ENCODE measurements at places on chromosomes 6 and 20.

DNA sequence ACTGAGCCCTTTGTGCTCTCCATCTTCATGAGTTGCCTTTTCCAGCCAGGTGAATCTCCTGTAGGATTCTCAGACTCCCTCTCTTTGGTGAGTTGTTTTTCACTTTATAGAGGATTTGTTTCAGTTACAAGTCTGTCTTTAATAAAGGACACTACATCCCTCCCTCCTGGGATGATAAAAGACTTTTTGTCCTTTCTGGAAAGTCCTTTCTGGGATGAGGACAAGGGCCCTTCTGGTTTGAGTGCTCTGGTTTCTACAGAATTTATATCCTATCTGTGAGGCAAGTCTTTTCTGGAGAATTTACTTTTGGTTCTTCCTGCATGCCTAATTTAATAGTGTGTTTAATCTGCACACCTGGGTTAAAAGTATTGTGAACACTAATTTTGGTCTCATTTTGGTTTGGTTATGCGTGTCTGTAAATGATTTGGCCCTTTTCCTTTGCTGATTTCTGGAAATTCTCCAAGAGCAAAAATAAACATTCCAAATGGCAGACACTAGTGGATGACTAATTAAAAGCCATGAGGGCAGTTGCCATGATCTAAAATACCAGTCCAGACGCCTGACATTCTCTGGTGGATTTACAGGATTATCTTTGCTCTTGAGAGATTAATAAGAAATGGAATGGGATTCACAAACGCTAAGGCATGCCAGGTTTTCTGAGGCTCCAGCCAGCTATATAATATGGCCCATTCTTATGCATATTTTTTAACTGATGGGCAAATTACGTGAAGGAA, 44.8 kb downstream of the TCP11 start:
- no peak for DNase-seq

- DNase-seq, result no peak
Observed at GRCh38 chr20:61433176-61433575, 181.1 kb downstream of the CDH4 start.

DNA sequence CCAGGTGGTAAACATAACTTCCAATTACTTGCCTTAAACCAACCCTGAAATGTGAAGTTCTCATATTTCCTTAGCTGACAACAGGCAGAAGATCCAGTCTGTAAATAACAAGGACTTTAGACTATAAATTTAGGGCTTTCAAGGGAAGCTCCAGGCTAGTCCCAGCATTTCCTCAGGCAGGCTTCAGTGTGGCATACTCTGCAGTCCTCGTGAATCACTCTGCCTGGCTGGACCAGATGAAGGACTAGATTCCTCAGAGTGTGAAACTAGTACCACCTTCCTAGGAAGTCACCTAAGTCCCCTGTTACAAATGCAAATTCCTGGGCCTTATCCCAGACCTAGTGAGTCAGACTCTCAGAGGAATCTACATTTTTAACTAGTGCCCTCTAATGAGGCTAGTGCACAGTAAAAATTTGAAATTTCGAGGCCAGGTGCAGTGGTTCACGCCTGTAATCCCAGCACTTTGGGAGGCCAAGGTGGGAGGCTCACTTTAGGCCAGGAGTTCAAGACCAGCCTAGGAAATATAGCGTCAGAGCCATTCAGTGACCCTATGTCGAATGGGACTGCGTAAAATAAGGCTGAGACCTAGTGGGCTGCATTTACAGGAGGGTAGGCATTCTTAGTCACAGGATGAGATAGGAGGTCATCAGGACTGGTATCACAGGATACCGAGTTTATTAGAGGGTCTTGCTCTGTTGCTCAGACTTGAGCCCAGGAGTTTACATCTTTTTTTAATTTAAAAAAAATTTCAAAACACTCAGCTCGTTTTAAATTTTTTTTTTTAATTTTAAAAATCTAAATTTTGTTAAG, 279.6 kb upstream of the JARID2 start:
- DNase-seq, result no peak

DNA sequence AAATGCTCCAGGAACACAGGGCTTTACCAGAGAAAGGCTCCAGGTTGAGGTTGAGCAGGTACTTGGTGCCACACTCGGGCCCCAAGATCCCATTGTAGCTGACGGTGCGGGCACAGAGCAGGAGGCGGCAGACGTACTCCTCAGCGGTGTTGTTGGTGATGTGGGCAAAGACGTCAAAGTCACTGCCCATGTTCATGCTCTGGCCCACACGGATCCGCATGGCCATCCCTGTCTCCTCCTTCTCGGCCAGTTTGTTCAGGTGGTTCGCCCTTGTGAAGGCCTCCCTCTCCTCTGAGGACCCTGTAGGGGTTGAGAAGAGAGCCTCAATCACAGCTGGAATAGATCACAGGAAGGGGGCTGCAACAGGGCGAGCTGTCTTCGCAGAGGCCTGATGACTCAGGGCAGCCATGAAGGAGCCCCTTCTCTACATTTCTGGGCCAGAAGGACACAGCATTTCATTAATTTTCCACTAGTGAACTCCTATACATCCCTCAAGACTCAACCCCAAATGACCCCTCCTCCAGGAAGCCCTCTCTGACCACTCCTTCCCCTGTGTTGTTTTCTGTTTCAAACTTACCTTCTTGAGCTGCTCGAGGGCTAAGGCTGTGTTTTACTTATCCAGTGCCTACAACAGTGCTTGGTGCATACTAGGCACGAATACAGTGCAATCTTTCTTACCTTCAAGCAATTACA, 26.8 kb downstream of the TGM2 start:
- DNase-seq, result no peak

DNA sequence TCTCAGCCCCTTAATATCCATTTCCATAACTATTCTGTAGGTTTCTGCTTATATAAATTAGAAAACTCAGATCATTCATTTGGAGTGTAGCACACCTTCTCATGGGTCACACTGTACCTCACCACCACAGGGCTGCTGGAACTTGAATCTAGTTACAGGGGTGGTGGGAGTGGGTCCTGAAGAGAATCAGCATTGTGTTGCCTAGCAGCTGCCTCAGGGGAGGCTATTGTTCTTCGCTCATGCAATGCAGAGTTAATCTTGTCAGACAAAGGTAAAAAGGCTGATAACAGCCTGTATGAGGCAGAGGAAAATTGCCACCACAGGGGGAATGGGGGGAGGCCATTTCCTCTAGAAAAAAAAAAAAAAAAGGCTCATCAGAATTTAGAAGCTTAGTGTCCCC, 496.0 kb upstream of the ADGRB3 start:
- no peak for DNase-seq

- no peak for DNase-seq
Observed at GRCh38 chr6:143149771-143150170, 89.1 kb downstream of the AIG1 start.

DNA sequence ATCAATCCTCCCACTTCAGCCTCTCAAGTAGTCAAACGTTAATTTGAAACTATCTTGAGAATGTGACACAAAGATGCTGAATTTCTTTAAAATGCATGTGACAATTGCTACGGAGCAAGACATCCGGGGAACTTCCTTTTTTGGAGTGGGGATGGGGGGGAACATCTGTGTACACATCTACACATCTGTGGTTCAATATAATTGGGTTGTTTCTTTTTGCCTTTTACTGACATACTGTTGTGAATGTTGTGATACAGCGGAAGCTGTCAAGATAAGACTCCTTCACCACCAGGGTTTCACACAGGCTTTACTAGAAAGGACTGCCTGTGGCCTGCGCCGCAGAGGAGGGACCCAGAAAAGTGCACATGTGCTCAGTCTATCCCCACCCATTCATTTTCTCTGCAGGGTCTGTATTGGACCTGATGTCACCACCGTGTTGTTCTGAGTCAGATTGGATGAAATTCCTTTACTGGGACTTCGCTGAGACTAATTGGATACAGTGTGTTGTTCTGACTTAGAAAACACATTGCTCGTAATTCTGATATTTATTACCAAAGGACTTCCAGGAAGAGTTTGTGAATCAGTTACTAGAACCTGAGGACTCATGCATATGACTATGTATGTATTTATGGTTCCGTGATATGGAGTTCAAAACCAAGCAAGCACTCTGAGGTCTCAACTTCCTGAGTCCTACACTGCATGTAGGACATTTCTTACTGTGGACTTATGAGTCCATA, 98.7 kb upstream of the SGK1 start:
- DNase-seq, result no peak

GRCh38 chr20:18718129-18718528, 95.5 kb upstream of the SCP2D1 start:
- DNase-seq, result no peak

DNA sequence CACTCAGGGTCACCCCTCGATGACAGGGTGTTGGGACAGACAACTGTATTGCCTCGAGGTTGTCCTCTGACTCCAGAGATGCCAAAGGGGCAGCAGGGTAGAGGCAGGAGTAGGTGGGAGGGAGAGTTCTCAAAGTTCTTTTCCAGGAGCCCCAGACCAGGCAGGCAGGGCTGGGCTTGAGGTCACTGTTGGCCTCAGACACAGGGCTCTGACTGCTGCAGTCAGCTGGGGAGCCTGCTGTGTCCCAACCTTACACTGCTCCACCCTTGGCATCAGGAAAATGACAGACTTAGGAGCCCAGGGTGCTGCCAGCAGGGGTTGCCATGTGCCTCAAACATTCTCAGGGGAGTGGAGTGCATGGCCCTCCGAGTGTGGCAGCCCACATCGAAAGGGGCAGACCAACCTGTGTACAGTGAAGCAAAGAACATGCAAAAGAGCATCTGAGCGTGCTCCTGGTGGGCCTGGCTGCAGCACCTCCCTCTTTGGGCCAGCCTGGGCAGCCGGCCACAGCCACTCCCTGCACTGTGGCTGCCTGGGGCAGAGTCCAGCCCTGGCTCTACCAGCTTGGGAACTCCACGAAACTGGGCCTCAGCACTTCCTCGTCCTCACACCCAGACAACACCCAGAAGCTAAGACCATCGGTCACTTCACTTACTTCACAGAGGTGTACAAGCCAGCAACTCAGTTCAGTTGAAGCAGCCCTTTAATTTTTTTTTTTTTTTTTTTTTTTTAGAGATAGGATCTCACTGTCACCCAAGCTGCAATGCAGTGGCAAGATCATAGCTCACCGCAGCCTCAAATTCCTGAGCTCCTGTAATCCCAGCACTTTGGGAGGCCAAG, 24.0 kb downstream of the C6orf132 start:
- no peak for DNase-seq

- no peak for DNase-seq
Observed at GRCh38 chr6:124967444-124967843, 5.2 kb downstream of the RNF217 start.

DNA sequence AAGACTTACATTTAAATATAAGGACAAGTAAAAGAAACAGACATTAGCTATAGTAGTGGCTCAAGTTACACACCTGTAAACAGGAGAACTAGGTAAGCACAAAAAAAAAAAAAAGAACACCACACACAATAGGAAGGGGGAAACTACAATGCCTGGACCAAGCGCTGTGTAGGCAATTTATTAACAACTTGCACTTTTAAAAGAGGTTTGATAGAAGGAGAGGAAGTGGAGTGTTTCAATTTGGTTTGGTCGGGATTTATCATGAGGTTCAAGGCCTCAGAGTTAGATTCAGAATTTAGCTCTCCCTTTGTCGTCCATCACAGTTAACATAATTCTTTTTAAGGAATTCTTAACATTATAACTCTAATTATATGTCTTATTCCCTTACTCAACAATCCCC, 1.1 kb upstream of the USP49 start:
- DNase-seq, result no peak

DNA sequence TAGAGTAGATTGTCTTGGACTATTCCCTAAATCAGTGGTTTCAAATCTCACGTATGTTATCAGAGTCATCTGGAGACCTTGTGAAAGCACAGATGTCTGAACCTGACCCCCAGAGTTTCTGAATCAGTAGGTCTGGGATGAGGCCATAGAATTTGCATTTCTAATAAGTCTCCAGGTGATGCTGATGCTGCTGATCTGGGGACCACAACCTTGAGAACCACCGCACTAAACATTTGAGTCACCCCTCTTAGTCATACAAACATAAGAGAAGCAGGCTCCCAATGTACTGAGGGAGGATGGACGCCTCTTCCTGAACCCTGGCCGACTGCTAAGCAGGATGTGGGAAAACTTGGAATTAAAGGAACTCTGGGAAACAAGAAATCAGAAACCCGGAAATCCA, 187.8 kb upstream of the PRDM1 start:
- no peak for DNase-seq
